GM12878 (cell line): ENCODE measurements at places on chromosomes 4 and X.

- DNase-seq: no peak
Observed at GRCh38 chrX:68989865-68990606, 161.2 kb downstream of the EFNB1 start.

DNA sequence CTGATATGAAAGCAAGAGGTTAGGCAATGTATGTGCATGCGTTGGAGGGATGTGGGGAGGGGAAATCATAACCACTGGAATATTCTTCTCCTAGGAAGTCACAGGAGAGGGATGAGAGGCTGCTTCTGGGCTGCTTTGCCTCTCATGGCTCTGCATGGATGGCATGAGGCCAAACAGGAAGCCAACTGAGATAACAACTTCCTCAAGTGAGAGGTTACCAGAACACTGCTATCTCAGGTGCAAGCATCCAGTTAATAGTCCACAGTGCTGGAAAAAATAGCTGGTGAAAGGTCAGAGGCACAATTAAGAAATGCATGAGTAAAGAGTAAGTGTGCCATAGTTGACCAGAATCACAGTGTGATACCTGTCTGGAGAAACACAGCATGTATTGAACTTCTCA lies 113.3 kb downstream of the ELOVL6 start:
- DNase-seq: no peak

DNA sequence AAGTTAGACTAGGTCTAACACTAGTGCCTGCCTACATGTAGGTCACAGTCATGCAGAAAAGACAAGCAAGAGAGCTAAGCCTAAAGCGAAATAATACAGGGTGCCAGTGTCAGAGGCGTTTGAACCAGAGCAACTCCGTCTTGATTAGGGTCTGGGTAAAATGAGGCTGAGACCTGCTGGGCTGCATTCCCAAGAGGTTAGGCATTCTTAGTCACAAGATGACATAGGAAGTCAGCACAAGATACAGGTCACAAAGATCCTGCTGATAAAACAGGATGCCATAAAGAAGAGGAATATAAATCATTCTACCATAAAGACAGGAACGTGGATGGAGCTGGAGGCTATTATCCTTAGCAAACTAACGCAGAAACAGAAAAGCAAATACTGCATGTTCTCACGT lies 120.9 kb downstream of the BEND2 start:
- no peak for DNase-seq

- peak; percentile 23 for DNase-seq
Observed at GRCh38 chr4:110088670-110089069, 109.7 kb downstream of the ELOVL6 start.

DNA sequence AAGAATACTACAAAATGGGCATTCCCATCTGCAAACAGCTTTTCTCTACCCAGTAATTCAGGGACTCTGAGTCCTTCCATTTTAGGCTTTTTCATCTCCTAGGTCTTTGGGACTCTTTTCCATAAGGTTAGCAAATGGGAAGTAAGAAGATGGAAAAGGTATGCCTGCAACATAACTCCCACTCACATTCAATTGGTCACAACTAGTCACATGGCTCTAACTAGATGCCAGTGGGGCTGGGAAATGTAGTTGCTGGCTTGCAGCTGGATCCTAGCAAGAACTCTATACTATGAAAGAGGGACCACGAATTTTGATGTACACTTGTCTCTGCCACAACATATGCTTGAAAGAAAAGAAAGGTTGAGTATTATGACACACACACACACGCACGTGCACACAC lies 954.9 kb upstream of the FTHL17 start:
- no peak for DNase-seq
